ENCODE measurements at places on chromosomes 2 and 18.

DNA sequence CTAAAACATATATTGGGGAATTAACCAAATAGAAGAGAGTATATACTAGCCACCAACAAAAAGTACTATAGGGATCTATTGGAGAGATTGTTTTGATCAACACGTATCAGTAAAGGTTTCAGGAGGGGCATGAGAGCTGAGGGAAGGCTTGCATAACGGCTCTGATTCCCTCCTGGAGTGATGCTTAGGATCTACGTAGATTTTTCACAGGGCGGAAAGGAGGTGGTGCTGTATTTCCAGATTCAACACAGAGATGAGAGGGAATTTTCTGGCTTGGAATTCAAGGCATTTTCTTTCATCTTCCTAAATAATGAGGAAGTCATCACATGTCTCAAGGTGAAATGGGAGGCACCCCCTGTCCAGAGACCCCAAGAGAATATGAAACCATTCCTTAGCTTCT is 443.8 kb downstream of the CMPK2 start:
- no peak overlapping the region for H3K4me3 ChIP-seq
- no peaks in the 10 kb centered on the region for H3K4me1 ChIP-seq
- no peak for DNase-seq
- no peaks in the 10 kb centered on the region for H3K36me3 ChIP-seq
- no peaks in the 10 kb centered on the region for H3K27me3 ChIP-seq

GRCh38 chr2:70716951-70717350 is 51.0 kb downstream of the ADD2 start:
- H3K27ac ChIP-seq, result no peak overlapping the region
- H3K27me3 ChIP-seq, result no peaks in the 10 kb centered on the region
- no peak overlapping the region for H3K4me3 ChIP-seq
- DNase-seq, result no peak

GRCh38 chr2:150866431-150866830 is 379.0 kb upstream of the RND3 start:
- no peak for DNase-seq
- H3K27ac ChIP-seq, result no peak overlapping the region
- H3K36me3 ChIP-seq, result no peaks in the 10 kb centered on the region
- no peaks in the 10 kb centered on the region for H3K4me1 ChIP-seq
- no peaks in the 10 kb centered on the region for H3K27me3 ChIP-seq

- no peak for DNase-seq
- H3K27ac ChIP-seq, result no peak overlapping the region
- no peaks in the 10 kb centered on the region for H3K4me1 ChIP-seq
- peaks cover 6% of the 10 kb centered on the region for H3K36me3 ChIP-seq
- no peaks in the 10 kb centered on the region for H3K27me3 ChIP-seq
- H3K4me3 ChIP-seq, result no peak overlapping the region
Measured at GRCh38 chr2:25844089-25844488, 34.2 kb downstream of the ASXL2 start.

- H3K27me3 ChIP-seq, result no peaks in the 10 kb centered on the region
- H3K4me1 ChIP-seq, result no peaks in the 10 kb centered on the region
- no peak overlapping the region for H3K4me3 ChIP-seq
- H3K36me3 ChIP-seq, result no peaks in the 10 kb centered on the region
- DNase-seq, result no peak
- H3K27ac ChIP-seq, result no peak overlapping the region
Measured at GRCh38 chr2:27191070-27191829, 20.6 kb upstream of the ATRAID start.

DNA sequence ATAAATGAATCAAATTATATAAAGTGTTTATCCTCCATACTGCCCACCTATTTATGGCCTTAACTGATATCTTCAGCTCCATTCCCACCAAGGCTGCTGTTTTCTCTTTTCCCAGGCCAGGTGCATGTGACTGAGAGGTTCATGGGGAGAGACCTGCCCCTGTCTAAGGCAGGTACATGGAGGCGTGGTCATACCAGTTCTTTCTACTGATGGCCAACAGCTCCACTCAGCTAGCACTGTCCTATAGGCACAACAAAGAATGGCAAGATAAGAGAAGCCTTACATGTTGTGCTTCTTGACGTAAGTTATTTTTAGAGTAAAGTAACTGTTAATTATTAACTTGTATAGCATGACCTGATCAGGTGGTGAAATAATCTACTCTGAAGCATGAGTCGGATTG is 16.8 kb downstream of the AKAIN1 start:
- no peak overlapping the region for H3K4me3 ChIP-seq
- no peaks in the 10 kb centered on the region for H3K4me1 ChIP-seq
- H3K27ac ChIP-seq, result no peak overlapping the region
- no peaks in the 10 kb centered on the region for H3K27me3 ChIP-seq
- H3K36me3 ChIP-seq, result no peaks in the 10 kb centered on the region

DNA sequence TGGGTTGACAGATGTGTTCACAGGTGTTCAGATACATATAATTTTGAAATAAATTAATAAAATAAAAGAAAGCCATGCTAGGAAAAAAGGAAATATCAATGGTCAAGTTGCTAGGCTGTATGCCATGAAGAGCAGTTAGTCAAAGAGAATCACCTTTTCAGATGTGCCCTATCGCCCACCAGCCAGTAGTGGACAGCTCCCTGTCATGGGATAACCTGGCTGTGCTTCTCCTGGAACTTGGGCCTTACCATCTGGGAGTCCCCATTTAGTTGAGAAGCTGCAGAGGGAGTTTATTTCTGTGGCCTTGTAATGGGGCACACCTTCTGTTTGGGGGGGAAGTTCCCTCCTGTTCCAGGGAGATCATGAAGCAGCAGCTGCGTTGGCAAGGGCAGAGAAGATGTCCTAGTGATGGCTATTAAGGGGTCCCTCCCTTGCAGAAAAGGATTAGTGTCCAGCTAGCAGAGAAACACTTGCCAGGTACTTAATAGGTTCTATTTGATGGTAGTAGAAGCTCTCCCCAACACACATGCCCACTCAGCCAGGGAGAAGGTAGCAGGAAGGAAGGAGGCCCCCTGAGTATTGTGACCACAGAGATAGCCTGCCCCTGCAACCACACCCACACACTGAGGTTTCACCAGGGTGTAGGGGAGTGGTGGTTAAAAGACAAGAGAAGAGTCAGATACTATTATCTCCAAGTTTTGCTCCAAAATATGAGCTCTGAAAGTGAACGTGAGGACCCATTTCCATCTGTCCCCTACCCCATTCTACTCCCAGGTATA is 117.7 kb downstream of the B3GNT2 start:
- no peak overlapping the region for H3K4me3 ChIP-seq
- H3K4me1 ChIP-seq, result peaks cover 12% of the 10 kb centered on the region
- no peak for DNase-seq
- no peaks in the 10 kb centered on the region for H3K27me3 ChIP-seq
- no peaks in the 10 kb centered on the region for H3K36me3 ChIP-seq

- H3K36me3 ChIP-seq, result peaks cover 6% of the 10 kb centered on the region
- no peak overlapping the region for H3K4me3 ChIP-seq
- DNase-seq, result no peak
- H3K27ac ChIP-seq, result no peak overlapping the region
- no peaks in the 10 kb centered on the region for H3K27me3 ChIP-seq
Measured at GRCh38 chr2:64626963-64627760, 26.6 kb downstream of the SERTAD2 start.

DNA sequence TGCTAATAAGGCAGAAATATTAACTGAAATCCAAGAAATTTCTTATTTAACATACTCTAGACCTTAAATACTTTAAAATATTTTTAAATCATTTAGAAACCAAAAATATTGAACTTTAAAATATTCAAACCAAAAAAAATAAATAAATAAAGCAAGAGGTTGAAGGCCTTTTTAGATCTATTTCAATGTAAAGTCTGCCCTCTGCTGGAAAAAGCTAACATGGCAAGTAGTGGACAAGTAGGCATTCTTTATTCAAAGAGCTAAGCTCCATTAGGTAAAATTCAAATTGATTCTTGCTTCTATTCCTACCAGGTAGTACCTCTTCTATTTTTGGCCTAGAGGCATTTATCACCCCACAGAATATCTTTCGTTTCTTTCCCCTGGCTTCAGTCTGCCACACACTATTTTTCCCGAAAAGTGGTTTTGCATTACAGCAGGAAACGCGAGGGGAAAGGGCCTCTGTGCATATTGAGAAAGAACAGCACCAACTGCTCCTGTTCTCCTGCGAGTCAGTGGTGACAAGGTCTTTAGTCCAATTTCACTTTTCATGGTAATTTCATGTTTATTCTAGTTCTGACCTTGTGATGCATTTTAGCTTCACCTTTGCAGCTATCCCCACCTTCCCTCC is 20.4 kb downstream of the IFIH1 start:
- no peak overlapping the region for H3K4me3 ChIP-seq
- H3K36me3 ChIP-seq, result no peaks in the 10 kb centered on the region
- no peak overlapping the region for H3K27ac ChIP-seq
- DNase-seq, result no peak

GRCh38 chr2:236748801-236749200 is 179.2 kb downstream of the ACKR3 start:
- H3K36me3 ChIP-seq, result no peaks in the 10 kb centered on the region

DNA sequence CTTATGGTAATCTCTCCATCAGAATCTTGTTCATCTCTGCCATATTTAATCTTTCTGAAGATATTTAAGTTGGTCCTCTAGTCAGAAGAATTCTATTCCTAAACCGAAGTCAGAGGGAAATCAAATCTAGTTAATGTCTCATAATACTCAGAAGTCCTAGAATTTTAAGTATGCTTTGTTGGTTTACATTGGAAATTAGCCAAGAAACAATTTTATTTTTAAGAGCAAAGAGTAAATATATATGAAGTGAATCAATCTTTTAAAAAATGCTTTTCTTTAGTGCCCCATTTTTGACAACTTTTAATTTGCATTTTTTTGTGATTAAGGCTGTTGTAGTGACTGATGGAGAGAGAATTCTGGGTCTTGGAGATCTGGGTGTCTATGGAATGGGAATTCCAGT is 38.1 kb downstream of the ME2 start:
- peaks cover 8% of the 10 kb centered on the region for H3K36me3 ChIP-seq
- no peak overlapping the region for H3K4me3 ChIP-seq
- H3K27ac ChIP-seq, result no peak overlapping the region
- DNase-seq, result no peak

All from upper lobe of left lung (tissue), 6 donors.